Right ventricle myocardium inferior (tissue), 1 donor: ENCODE measurements at places on chromosomes 2 and 18. TPM values are rescaled to one million over a fixed set of nuclear protein-coding genes. Genes with fewer than 3 reads are reported as not detected.
A peak's percentile ranks its signal among the peaks of the same experiment; 100 is the strongest.

DNA sequence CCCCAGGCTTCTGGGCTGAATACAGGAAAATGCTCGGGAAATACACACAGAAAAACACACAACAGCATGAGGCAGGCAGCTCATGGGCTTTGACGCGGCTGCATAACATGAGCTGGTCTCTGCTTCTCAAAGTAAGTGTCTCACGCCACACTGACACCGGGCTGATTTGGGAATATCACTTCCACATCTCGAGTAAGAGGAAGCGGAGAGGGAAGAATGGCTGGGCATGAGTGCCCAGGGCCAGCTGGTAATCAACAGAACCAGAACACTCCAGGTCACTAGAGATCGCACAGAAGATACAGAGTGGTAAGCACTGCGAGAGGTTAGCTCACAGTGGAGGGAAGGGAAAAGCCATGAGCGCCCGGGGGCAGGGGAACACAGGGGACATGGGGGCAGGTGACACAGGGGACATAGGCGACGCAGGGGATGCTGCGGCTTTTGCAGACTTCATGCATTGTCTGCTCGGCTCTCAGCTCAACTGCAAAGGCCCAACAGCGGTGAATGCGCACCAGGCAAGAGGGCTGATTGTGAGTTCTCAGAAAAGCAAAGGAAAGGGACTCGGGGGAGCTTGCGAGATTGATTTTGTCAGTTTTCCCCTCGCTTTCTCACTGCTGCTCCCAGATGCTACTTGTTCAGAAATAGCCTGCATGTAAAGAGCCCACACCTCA, 141.4 kb downstream of the MBP start:
- DNase-seq: no peak

GRCh38 chr2:172761306-172761705, 25.7 kb downstream of the RAPGEF4 start:
- no peak for DNase-seq

DNA sequence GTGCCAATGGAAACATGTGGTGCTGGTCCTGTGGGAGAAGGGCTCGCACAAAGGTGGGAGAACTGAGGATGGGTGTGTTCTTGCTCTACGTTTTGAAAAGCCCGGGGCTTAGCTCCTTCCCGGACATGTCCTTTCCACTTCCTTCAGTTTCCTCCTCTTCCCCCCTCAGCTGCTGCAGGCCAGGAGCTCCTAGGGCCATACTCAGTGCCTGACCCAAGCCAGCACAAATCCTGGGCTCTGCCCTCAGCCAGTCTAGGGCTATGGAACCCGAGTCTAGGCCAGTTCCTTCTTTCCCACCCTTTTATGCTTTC, 1.4 kb upstream of the SIX2 start:
- DNase-seq: no peak

CDH19 gene
- 25.1 TPM for total RNA-seq

- no peak for DNase-seq
These were observed 88.0 kb upstream of the SETBP1 start for GRCh38 chr18:44592639-44593038.

DNA sequence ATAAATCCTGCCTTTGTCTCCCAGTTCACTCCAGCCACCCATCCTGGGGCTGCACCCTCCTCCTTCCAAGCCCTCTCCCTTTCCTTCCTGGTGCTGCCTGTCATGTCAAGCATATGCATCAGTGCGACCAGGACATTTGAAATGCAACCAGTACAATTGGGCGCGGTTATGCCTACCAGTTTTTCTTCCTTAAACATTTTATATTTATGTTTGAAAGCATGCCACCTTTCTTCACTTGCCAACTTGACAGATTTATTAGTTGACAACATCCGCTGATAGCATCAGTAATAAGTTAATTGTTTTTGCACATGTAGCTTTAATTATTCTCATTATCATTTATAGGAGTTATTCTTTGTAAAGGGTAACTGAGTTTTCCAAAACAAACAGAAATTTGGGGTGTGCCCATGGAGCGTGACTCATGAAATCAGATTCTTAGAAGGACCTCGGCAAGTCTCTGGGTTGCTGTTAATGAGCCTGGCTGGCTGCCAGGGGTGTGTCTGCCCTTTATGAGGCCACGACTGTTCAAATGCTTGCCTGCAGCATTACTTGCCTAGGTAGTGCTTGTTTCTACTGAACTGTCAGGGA, 32.8 kb upstream of the IL1B start:
- DNase-seq: peak; percentile 87

CHRNG gene
- total RNA-seq: not detected

- no peak for DNase-seq
These were observed 3.0 kb downstream of the KLHL41 start for GRCh38 chr2:169512525-169512924.

SPATA3 gene
- total RNA-seq: not detected

DNA sequence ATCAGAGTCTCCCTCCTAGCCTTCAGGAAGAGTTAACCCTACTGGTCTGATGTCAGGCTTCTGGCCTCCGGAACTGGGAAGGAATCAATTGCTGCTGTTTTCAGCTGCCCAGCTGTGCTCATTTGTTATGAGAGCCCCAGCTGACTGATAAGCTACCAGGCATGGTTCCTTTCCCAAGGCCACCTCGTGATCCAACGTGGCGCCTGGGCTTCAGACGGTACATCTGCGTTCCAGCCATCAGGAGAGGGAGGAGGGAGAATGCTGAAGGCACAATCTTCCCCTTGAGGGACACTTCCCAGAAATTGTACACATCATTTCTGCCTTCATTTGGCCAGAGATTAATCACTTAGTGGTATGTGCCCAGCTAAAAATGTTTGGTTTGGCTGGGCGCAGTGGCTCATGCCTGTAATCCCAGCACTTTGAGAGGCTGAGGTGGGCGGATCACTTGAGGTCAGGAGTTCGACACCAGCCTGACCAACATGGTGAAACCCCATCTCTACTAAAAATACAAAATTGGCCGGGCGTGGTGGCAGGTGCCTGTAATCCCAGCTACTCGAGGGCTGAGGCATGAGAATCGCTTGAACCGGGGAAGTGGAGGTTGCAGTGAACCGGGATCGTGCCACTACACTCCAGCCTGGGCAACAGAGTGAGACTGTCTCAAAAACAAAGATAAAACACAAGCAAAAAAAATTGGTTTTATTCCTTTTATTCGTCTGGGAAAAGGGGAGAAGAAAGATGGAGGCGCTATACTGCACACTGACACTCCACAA, 10.5 kb upstream of the ARMC9 start:
- peak; percentile 64 for DNase-seq

- DNase-seq: no peak
These were observed 46.3 kb downstream of the LTBP1 start for GRCh38 chr2:32993005-32993539.

DNA sequence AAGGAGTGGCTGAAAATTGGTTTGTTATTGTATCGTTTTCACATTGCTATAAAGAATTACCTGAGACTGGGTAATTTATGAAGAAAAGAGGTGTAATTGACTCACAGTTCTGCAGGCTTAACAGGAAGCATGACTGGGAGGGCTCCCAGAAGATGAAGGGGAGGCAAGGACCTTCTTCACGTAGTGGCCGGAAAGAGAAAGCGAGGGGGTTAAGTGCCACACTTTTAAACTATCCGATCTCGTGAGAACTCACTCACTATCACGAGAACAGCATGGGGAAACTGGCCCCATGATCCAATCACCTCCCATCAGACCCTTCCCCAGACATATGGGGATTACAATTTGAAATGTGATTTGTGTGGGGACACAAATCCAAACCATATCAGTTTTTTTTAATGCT, 81.6 kb downstream of the FBXO15 start:
- DNase-seq: no peak

DNA sequence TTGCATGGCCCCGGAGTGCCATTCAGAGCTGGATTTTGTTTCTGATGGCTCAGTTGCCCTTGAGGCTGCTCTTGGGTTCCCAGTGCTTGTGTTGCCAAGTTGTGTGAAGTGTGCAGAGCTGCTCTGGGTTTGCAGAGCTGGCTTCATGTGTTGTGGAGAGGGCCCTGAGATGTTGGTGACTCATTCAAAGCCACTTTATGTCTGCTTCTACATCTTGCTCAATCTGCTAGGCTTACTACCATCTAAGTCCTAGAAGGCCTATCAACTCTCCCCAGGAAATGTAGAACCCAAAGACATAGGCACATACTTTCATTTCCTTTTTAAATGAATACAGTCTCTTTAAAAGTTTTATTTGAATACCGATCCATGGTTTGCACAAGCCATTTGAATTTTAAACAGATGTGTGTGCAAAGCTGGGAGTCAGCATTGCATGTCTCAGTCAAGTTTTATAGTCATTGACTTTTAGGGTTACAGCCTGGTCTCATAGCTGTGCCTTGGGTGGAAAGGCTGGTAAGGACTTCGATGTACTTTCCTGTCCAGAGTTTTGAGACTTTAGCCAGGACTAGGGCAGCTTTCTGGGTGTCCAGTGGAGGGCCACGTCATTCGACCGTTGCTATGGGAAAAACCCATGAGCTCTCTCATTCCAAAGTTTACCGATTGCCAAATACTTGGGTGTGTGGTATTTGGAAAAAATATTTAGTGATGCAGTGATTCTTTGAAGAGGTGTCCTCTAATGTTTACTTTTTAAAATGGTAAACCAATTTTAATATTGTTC, 105.0 kb downstream of the LTBP1 start:
- DNase-seq: no peak

GRCh38 chr18:21943456-21943855, 202.9 kb downstream of the MIB1 start:
- no peak for DNase-seq

UNC80 gene
- not detected for total RNA-seq
